ENCODE measurements at places on chromosomes 3 and 15. TPM values are rescaled to one million over a fixed set of nuclear protein-coding genes. Genes with fewer than 3 reads are reported as not detected.

The LNP1 gene
- 0.35 TPM for polyA plus RNA-seq

The GCSAM gene
- polyA plus RNA-seq: 0.66 TPM

The TRAIP gene
- 4.3 TPM for polyA plus RNA-seq

The TRIM42 gene
- not detected for polyA plus RNA-seq

The BFSP2 gene
- polyA plus RNA-seq: not detected

The RTP1 gene
- polyA plus RNA-seq: not detected

The NTRK3 gene
- polyA plus RNA-seq: 0.77 TPM

The TWF2 gene
- 22.0 TPM for polyA plus RNA-seq

The IQCF5 gene
- not detected for polyA plus RNA-seq

The FBXL22 gene
- polyA plus RNA-seq: 2.8 TPM

The ZNF717 gene
- 3.1 TPM for polyA plus RNA-seq

The DISP2 gene
- polyA plus RNA-seq: 0.33 TPM

The ABI3BP gene
- polyA plus RNA-seq: 4.0 TPM

The TNNC1 gene
- 1.3 TPM for polyA plus RNA-seq

The DNAH12 gene
- 0.06 TPM for polyA plus RNA-seq

The COL6A5 gene
- 0.15 TPM for polyA plus RNA-seq

The GOLGA6L10 gene
- polyA plus RNA-seq: 2.9 TPM

The DZIP3 gene
- 1.4 TPM for polyA plus RNA-seq

The KCNAB1 gene
- 0.61 TPM for polyA plus RNA-seq
